ENCODE measurements at places on chromosomes 4 and X. TPM values are rescaled to one million over a fixed set of nuclear protein-coding genes. Genes with fewer than 3 reads are reported as not detected.

The FGD1 gene
- total RNA-seq: 21.5 TPM

The GIMD1 gene
- total RNA-seq: not detected

The BCORL1 gene
- total RNA-seq: 13.3 TPM

The DCLK2 gene
- 4.9 TPM for total RNA-seq

The ZNF674 gene
- total RNA-seq: 7.9 TPM

The MAP3K15 gene
- total RNA-seq: 0.06 TPM

The DNAAF6 gene
- not detected for total RNA-seq

The FGA gene
- not detected for total RNA-seq

The YY2 gene
- 2.7 TPM for total RNA-seq

The PIN4 gene
- total RNA-seq: 21.3 TPM

The RPS6KA6 gene
- not detected for total RNA-seq

The TXLNG gene
- 25.7 TPM for total RNA-seq

DNA sequence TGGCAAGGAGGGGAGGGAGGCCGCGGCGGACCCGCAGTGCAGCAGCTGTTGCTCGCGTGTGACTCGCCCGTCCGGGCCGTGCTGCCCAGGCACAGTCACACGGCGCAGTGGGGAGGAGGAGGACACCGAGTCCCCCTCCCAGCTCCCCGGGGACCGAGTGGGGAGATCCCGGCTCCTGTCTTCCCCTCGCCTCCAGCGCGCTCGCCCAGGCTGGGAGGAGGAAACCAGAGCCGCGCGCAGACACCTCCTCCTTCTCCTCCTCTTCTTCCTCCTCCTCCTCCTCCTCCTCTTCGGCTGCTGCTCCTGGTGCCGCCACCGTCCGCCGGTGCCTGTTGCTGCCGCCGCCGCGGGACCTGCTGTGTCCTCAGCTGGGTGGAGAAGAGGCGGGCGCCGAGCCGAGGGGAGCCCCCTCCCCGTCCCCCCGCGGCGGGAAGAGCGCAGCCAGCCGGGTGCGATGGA lies at the start of gene TBC1D1:
Gene TBC1D1, plus strand, starts transcription at position 284 of the 459 bp plus-strand sequence. CDS start 11,012 bp downstream, outside the sequence.
- no peak within 1 kb of the TSS for H3K27ac ChIP-seq
- H3K27me3 ChIP-seq: peaks cover 62% of the 10 kb centered on the region
- peak; percentile 16 for DNase-seq
- peak within 1 kb of the TSS; percentile 59 for H3K4me3 ChIP-seq

DNA sequence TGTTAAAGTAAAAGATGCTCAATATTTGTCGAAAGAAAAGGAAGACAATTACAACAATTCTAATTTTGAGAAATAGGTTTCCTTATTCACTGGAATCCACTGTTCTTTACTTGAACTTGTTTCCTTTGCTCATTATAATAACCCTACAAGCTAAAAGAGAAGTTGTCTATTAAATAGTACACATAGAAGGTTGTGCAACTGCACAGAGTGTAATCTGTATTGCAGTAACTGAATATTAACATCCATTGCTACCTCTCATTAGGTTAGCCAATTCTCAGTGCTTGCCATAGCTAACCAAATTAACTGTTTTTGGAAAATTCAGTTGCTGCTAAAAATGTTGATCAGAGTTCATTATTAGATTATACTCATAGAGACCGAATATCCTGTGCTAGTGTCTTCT lies 120.0 kb downstream of the PDLIM5 start:
- peaks cover 38% of the 10 kb centered on the region for H3K4me1 ChIP-seq
- no peaks in the 10 kb centered on the region for H3K27me3 ChIP-seq
- H3K4me3 ChIP-seq: no peak overlapping the region
- peaks cover 9% of the 10 kb centered on the region for H3K36me3 ChIP-seq

- H3K4me1 ChIP-seq: no peaks in the 10 kb centered on the region
- no peak overlapping the region for H3K4me3 ChIP-seq
- H3K36me3 ChIP-seq: no peaks in the 10 kb centered on the region
- DNase-seq: no peak
- peaks cover 12% of the 10 kb centered on the region for H3K27me3 ChIP-seq
Measured at GRCh38 chrX:3788494-3789233, 75.2 kb upstream of the PRKX start.

DNA sequence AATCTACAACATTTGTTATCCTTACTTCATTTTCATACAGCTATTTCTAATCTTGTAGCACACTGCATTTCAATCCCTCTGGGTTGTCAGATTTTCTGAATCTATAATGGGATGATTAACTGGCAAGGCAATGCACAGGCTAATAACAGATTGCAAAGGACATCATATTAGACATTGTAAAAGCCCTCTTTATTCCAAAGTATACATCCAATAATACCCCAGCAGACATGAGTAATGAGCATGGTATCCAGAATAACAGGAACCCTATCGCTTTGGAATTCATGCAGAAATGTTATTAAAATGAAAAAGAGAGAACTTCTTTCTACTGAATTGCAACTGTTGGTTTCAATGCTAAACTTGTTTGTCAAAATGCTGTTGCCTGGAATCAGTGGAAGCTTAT lies 122.9 kb downstream of the C4orf33 start:
- H3K27ac ChIP-seq: no peak overlapping the region
- H3K4me1 ChIP-seq: no peaks in the 10 kb centered on the region
- H3K4me3 ChIP-seq: no peak overlapping the region
- no peaks in the 10 kb centered on the region for H3K27me3 ChIP-seq
- no peak for DNase-seq

- H3K4me1 ChIP-seq: peaks cover 10% of the 10 kb centered on the region
- H3K27me3 ChIP-seq: no peaks in the 10 kb centered on the region
- H3K4me3 ChIP-seq: no peak overlapping the region
- no peak for DNase-seq
- H3K27ac ChIP-seq: no peak overlapping the region
Measured at GRCh38 chr4:85488416-85488815, 13.5 kb downstream of the ARHGAP24 start.

- DNase-seq: no peak
- H3K27ac ChIP-seq: no peak overlapping the region
- H3K27me3 ChIP-seq: no peaks in the 10 kb centered on the region
- H3K36me3 ChIP-seq: no peaks in the 10 kb centered on the region
- H3K4me3 ChIP-seq: no peak overlapping the region
- no peaks in the 10 kb centered on the region for H3K4me1 ChIP-seq
Measured at GRCh38 chrX:22922961-22923360, 76.8 kb upstream of the DDX53 start.

DNA sequence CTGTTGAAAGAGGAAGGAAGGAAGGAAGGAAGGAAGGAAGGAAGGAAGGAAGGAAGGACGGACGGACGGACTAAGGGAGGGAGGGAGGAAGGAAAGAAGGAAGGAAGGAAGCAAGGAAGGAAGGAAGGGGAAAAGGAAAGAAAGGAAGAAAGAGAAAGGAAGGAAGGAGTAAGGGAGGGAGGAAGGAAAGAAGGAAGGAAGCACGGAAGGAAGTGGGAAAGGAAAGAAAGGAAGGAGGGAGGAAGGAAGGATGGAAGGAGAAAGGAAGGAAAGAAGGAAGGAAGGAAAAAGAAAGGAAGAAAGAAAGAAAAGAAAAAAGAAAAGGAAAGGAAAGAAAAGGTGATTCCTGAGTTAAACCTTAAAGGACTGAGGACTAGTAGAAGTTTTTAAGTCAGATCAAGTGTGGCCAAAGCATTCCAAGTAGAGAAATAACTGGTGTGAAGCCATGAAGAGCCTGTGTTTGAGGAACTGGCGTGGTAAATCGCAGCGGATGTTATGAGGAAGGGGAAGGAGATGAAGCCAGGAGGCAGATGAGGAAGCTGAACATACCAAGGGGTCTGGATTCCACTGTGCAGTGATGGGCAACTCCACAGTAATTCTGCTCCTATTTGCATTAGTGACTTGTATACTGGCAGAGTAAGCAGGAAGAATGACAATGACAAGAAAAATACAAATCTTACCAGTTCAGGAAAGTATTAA lies 163.5 kb downstream of the MGST2 start:
- H3K4me3 ChIP-seq: no peak overlapping the region
- no peaks in the 10 kb centered on the region for H3K4me1 ChIP-seq
- H3K27ac ChIP-seq: no peak overlapping the region
- H3K36me3 ChIP-seq: no peaks in the 10 kb centered on the region

- no peak overlapping the region for H3K4me3 ChIP-seq
- no peak for DNase-seq
- H3K36me3 ChIP-seq: no peaks in the 10 kb centered on the region
- H3K27me3 ChIP-seq: no peaks in the 10 kb centered on the region
Measured at GRCh38 chr4:152528060-152528459, 7.8 kb downstream of the FBXW7 start.

GRCh38 chr4:168409089-168409801 lies 71.0 kb downstream of the DDX60L start:
- DNase-seq: no peak
- H3K4me1 ChIP-seq: peaks cover 11% of the 10 kb centered on the region
- H3K27ac ChIP-seq: no peak overlapping the region
- no peaks in the 10 kb centered on the region for H3K36me3 ChIP-seq
- H3K4me3 ChIP-seq: no peak overlapping the region

GRCh38 chr4:114613560-114613959 lies 15.0 kb downstream of the UGT8 start:
- H3K27ac ChIP-seq: no peak overlapping the region
- no peaks in the 10 kb centered on the region for H3K4me1 ChIP-seq
- peaks cover 5% of the 10 kb centered on the region for H3K27me3 ChIP-seq
- no peaks in the 10 kb centered on the region for H3K36me3 ChIP-seq
- DNase-seq: no peak
- H3K4me3 ChIP-seq: no peak overlapping the region

- H3K27me3 ChIP-seq: no peaks in the 10 kb centered on the region
- peak overlapping the region; percentile 8 for H3K27ac ChIP-seq
- H3K4me3 ChIP-seq: no peak overlapping the region
- peaks cover 28% of the 10 kb centered on the region for H3K4me1 ChIP-seq
- peak; percentile 43 for DNase-seq
- no peaks in the 10 kb centered on the region for H3K36me3 ChIP-seq
Measured at GRCh38 chr4:183164963-183165362, 65.9 kb downstream of the WWC2 start.

DNA sequence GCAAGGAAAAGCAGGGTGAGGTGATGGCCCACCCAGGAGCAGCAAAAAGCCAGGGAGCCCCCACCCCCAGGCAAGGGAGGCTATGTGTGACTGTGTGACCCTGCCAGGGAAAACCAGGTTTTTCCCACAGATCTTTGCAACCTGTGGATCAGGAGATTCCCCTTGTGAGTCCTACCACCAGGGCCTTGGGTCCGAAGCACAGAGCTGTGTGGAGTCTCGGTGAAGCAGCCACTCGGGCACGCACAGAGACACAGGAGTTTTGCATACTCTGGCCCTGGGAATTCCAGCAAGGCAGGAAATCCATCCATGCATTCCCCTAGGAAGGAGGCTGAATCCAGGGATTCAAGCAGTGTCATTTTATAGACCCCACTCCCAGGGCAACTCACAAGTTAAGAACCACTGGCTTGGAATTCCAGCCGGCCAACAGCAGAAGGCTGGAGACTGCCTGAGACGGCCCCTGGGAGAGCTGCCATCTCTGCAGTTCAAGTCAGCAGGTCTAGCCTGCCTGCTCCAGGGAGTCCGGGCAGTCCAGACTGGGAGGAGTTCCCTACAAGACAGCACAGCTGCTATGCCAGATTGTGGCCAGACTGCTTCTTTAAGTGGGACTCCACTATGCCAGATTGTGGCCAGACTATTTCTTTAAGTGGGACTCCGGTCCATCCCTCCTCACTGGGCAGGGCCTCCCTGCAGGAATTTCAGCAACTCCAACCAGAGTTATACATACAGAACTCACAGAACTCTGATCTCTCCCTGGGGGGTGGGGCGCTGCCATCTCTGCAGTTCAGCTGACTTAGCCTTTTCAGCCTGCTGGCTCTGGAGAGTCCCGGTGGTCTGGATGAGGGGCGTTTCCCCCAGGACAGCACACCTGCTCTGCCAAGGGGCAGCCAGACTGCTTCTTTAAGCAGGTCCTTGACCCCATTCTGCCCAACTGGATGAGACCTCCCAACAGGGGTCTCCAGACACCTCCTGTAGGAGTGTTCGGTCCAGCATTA lies 85.1 kb upstream of the ADAD1 start:
- DNase-seq: no peak
- H3K27ac ChIP-seq: no peak overlapping the region
- H3K27me3 ChIP-seq: no peaks in the 10 kb centered on the region
- H3K36me3 ChIP-seq: no peaks in the 10 kb centered on the region
- no peak overlapping the region for H3K4me3 ChIP-seq
- H3K4me1 ChIP-seq: no peaks in the 10 kb centered on the region

All from A673 (cell line).